Inflammatory macrophage treated with lipopolysaccharide for 1 hour (primary cell): ENCODE measurements at places on chromosomes 4 and X.

DNA sequence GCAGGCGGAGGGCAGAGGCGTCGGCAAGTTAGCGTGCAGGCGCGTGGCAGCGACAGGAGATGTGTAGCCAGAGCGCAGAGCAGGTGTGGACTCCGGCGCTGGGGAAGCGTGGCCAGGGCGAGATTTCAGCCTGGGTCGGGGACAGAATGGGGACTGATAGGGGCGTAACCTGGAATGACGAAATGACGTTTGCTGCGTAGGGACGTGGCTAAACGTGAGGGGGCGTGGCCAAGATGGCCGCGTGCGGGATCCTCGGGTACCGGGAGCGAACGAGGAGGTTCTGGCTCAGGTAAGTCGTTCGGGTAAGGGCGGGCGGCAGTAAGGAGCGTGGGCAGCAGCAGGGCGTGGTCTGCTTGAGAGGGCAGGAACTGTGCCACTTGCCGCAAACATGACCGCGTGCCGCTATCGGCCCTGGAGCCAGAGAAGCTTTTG, 10.9 kb upstream of the CLTRN start:
- DNase-seq: no peak

DNA sequence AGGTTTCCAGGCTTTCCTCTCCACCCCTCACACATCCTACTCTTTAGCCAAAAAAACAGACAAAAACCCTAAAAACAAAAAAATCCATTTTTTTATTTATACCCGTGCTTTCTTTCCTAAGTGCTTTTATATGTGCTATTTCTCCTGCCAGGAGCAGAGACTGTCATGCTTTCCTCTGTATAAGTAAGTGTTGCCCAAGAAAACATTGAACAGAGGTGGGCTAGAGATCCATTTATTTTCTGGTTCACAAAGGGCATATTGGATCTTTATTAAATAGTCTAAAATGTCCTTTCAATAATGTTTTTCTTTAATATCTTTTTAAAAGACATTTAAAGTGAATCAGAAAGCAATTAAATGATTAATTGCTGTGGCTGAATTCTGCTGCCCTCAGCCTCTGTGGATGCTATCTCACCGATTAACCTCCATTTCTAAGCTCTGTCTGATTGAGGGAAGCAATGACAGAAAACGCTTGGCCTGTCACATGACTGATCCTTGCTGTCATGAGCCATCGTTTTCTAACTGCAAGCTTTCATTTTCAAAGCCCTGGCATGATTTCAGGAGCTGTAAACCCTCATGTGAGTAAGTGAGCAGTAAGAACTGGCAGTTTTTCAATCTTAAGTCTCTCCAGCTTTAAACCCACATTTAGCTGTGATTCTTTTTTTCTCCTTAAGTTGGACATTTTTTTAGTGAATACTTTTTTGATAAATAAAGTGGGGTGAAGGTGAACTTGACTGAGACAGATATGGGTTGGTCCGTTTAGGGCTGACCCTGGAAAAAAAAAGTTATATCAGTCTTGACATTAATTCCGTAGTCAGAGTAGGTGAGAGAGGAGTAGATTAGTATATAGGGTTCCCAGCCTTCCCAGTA, 180.7 kb upstream of the PGRMC2 start:
- DNase-seq: peak; percentile 30

DNA sequence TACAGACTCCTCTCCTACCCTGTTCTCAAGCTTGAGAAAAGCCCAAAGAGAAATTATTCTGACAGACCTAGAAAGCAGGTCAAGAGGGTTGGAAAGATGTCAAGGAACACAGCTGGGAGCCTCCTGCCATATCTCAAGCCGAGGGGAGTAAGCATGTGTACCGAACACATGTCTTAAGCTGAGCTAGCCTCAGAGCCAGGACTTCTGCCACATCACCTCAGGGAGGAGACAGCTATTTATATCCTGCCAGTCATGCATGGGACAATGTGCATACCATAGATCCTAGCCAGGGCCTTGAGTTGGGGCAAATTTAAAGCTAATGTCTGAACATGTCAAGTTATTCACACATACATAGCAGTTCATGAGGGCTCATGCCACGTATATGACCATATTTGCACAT, 11.8 kb downstream of the TMEM31 start:
- no peak for DNase-seq

DNA sequence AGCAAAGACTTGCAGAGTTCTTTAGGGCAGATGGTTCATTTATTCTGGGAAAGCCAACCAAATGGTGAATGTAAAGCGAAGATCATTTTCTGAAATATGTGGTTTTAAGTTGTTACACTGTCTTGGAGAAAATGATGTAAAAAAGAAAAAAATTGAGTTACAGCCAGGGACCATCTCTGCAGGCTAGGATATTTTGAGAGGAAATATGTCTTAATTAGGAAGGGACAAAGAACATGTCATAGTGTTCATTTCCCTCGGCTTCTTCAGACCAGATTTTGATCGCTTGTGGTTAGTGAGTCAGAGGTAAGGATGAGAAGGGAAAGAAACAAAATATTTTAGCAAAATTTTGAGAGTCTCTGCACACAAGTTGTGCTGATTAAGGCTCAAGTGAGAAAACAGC, 59.0 kb upstream of the C1QTNF7 start:
- peak; percentile 44 for DNase-seq

DNA sequence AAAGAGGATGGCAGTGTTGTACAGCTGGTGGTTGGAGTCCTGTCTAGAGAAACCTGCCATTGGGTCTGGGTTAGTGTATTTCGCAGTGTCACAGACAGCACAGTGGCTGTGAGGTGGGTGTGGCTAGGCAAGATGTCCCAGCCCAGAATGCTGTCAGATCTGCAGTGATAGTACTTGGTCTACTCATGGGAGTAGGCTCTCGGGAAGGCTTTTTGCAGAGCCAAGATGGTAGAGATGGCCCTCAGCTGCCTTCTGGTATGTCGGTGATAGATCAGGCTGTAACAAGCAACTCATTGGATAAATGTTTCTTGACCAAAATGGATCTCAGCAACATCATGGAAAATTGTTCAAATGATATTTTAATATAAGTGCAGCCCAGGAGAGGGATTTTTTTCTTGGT, 84.3 kb upstream of the WDR1 start:
- DNase-seq: no peak

DNA sequence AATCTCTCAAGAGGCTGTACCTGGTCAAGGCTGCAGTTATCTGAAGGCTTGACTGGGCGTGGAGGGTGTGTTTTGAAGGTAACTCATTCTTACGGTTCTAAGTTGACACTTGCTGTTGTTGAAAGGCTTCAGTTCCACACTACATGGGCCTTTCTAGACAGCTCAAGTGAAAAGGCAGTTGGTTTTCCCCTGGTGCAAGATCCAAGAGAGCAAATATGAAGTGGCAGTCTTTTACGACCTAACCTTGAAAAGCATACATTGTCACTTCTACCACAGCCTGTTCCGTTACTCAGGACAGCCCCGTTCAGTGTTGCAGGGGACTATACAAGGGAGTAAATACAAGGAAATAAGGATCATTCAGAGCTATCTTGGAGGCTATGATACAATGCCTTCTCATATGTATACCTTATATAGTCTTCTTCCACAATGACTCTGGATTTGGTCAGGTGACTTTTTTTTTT, 46.2 kb downstream of the PDS5A start:
- no peak for DNase-seq

DNA sequence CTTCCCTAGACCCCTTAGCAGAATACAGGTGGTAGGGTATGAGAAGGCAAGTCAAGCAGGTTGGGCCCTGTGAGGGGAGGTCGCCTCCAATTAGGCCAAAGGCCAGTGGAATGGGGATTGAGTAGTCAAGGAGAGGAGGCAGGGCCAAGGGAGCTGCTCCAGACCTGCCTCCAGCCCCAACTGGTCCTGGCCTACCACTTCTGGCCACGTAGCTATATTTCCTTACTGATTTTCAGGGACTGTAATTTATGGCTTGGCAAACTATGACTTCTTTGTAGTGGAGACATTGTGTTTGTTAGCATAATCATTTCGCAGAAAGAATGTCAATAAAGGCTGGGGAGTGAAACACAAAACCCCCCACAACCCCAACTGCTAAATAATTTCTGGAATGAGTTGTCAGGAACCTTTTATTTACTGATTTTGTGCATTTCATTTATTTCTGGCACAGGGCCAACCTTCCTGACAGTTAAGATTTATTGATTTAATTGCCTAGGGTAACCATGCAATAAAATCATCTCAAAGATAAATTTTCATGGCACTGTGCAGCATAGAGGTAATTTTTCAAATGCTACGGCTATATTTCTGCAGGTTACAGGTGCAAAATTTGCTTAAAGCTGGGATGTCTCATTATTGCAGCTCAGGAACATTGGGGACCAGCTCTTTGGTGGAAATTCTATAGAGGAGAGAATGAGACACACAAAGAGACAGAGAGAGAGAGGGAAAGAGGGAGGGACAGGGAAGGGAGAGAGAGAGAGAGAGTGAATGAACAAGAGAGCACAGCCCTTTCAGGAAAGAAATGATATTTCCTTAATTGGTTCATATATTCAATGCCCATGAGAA, 494.9 kb downstream of the IDS start:
- no peak for DNase-seq

DNA sequence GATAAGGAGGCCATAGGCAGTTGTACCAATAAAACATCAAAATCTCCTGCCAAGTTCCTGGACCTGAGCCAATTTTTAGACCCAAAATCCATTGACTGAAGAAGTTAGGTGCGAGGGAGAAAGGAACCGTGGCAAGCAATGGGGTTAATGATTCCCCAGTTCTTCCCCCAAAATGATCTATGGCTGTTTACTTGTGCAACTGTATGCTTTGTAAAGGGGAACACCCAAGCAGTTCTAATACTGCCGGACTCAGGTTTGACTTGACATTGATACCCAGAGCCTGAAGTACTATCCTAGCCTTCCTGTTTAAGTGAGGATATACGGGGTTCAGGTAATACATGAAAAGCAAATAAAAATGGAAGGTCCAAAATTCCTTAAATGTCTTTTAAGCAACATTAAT, 6.7 kb upstream of the EIF4E start:
- no peak for DNase-seq

DNA sequence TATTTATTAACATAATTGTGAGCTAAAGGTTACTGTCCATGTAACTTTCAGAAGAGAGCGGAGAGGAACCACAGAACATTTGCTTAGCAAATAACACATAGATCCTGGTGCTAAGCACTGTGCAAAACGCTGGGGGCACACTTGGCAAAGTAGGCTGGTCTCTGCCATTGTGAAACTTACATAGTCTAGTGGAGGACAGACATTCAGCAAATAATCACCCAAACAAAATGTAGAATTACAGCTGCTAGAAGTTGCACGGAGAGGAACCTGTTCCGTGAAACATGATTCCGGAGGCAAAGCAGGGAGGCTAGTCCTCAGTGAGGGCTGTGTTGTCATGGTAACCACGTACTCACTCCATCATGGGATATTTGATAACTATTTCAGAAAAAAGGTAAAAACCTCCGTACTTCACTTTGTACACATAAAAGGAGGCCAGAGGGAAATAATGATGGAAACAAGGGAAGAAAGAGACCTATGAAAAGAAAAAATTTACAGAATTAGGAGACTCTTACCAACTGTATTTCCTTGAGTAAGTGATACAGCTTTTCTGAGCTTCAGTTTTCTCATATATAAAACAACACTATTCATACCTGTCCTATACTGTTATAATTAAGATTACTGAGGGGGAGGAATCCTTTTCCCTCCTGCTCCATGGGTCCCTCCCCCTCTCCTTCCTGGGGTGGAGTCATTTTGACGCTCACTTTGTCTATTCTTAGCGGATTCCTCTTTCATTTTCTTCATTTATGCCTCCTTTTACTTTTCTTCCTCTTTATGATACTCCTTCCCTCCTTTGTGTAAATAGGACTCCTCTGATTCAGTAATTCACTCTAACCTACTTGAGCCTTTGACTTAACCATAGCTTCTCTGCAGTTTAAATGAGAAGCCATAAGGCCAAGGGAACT, 825 bp upstream of the RASGEF1B start:
- DNase-seq: peak; percentile 58

DNA sequence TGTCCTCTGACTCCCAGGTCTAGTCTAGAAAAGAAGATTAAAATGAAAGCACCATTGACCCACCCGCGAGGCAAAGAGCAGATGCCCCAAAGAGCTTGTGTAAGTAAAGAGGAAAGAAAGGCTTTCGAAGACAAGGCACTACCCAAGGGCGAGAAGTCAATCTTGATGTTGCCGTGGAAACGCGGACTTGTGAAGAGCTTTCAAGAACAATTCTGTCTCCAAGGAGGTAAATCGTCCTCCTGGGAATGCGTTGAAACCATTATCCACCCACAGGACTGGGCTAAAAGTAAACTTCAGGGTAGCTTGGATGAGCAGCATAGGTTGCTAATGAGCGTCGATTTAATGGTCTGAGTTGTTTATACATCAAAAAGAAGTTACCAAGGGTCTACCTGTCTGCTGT, 189.3 kb downstream of the DHRSX start:
- DNase-seq: no peak

DNA sequence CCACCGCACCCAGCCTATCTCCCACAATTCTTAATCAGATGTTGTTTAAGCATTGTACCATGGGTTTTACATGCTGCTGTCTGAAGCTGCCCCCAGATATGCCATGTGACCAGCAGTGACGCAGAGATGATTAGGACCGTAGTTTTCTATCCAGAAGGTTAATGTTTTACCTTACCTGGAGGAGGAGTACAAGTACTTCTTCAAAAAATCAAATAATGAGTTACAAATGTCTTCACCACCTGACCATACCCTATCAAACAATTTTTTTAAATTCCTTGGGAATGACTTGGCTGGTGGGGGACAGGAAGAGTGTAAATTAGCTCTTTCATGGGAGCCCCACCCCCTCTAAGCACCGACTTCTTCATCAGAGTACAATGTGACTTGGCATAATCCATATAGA, 16.2 kb upstream of the SGMS2 start:
- DNase-seq: no peak

DNA sequence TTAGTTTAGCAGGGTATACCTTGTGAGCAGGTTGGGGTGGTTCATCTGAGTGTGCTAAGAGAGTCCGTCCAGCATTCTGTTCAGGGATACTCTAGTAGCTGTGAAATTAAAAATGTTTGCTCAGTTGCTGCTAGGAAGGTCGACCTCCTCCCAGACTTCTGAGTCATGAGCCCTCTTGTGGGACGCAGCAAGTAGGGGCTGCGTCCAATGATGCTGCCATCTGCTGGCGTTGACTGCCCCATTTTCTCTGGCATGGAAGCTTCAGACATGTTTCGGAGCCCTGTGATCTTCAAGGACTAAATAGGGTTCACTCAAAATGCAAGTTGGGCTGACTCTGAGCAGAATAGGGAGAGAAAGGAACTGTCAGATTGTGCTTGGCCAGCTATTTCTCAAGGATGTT, 201.0 kb upstream of the ARSJ start:
- peak; percentile 8 for DNase-seq

DNA sequence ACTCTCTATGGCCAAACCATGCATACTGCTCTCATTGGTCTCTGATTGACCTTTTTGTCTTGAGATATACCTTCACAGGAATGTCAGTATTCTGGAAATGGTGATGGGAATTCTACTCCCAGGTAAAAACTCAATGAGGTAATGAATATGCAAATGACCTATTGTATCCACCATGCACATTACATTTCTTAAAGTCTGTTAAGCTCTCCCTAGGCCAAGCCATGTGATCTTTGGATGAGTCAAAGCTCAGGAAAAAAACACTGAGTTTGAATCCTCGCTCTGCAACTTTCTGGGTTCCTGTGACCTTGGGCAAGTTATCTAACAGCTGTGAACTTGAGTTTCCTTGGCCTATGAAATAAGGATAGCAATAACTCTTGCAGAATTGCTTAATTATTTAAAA, 175.4 kb downstream of the PPP1R2C start:
- no peak for DNase-seq

GRCh38 chrX:77277911-77278310, 169.3 kb upstream of the FGF16 start:
- DNase-seq: no peak

GRCh38 chr4:76579596-76580375, 144.8 kb downstream of the SHROOM3 start:
- DNase-seq: no peak

- DNase-seq: no peak
Observed at GRCh38 chr4:164526933-164527583, 226.9 kb upstream of the SMIM31 start.
